ENCODE measurements at places on chromosomes 12 and 14.

DNA sequence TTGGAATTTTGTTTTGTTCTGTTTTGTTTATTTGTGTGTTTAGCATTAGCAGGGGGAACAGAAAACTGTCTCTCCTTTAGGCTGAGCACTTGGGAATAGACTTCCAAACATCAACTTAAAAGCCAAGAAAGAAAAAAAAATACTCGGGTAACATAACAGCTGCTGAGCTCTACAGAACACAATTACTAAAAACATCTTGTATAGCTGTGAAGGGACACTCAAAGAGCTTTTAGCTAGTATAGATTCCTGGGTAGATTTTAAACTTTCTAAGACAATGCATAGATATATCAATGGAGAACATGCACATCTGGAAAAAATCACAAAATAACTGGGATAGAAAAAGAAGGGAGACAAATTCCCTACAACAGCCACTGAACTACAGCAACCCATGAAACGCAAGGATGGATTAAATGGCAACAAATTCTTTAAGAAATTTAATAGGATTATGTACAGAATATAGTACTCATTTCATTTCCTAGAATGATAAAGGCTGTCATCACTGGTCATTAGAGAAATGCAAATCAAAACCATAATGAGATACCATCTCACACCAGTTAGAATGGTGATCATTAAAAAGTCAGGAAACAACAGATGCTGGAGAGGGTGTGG, 174.3 kb upstream of the KRR1 start:
- no peak for DNase-seq

GRCh38 chr12:12099102-12099501, 28.4 kb downstream of the BCL2L14 start:
- DNase-seq: no peak

DNA sequence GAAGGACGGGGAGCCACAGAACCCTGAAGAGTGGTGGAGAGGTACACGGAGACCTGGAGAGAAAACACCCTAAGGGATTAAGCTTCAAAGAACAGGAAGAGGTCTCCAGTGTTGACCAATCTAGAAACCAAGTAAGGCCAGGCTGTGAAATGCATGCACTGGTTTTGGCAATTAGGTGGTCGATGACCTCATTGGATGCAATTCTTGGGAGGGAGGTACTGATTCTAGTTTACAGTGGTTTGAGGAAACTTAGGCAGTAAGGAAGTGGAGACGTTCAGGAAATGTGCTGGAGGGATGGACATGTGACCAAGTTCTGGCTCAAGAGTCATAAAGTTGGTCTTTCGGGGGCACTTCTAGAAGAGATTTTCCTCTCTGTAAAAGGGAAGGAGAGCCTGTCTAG, 91.3 kb upstream of the CEP83 start:
- DNase-seq: no peak

- DNase-seq: no peak
Measured at GRCh38 chr14:85276161-85276978, 253.6 kb upstream of the FLRT2 start.

GRCh38 chr14:24785698-24786097, 151.7 kb upstream of the GZMB start:
- no peak for DNase-seq

- no peak for DNase-seq
Measured at GRCh38 chr12:105214148-105214547, 21.8 kb downstream of the APPL2 start.

DNA sequence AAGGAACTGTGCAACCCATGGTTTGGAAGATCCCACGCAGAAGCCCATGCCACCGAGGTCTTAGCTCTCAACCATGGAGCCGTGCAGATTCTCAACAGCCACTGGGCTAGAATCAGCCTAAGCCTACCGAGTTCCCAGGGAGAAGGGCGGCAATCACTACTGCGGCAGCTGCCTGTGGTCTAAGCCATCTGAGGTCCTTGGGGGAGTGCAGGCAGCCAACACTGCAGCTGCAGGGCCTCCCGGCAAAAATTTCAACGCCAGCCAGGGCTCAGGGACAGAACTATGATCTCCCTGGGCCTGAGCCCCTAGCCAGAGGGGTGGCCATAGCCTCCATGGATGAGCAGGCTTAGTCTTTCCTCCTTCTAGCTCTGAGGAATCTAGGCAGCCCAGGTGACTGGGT, 156.8 kb upstream of the CLEC14A start:
- DNase-seq: no peak

GRCh38 chr12:109418848-109419480, 58.1 kb downstream of the KCTD10 start:
- no peak for DNase-seq

- DNase-seq: no peak
Measured at GRCh38 chr12:71371122-71371521, 68.5 kb upstream of the LGR5 start.

DNA sequence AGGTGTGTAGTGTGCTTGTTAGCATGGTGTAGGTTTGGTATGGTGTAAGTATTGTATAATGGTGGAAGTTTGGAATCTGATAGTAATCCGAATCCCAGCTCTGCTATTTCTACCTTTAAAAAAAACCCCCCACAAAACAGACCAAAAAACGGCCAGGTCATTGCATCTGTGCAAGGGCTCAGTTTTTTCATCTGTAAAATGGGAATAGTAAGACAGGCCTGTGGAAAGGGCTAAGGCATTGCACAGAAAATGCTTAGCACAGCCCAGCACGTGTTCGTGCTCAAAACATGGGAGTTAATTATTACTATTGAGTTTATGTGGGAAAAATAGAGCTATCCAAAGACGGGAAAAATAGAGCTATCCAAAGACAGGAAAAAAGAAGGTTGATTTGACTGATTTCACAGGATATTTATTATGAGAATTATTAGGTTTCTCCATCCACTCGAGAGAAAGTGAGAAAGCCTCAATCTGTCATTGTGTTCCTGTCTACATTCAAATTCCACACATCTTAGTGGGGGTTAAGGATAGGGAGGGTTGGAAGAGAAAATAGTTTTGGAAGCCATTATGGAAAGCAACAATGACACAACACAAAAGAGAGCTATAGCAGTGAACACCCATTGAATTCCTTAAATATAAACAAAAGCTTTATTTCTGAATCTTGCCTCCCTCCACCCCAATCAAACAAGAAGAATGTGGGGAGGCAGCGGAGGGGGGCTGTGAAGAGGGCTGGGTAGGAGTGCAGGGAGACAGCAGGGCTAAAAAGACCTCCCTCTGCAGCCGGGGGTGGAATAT, 126.8 kb upstream of the MAX start:
- DNase-seq: no peak

- DNase-seq: peak; percentile 3
Measured at GRCh38 chr12:109827566-109828550, 5.3 kb downstream of the TRPV4 start.

GRCh38 chr14:90828642-90829487, 12.6 kb upstream of the TTC7B start:
- DNase-seq: no peak

GRCh38 chr12:55925870-55926737, 1.6 kb downstream of the PYM1 start:
- DNase-seq: no peak

DNA sequence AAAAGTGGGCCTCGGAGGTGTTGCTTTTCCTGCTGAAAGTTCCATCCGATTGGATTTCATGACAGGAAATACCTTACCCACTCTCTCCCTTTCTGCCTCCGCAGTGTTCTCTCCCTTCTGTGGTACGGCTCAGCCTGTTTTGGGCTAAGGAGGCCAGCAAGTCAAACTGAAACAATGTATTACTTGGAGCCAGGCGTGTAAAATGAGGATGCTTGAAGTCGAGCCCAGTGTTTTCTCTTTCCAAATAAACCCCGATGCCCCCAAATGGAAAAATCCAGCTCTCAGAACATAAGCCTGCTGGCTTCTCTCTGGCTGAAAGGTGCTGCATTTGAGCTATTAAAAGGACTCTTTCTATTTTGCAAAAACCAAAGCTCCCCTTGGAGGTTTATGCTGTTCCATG, 124.7 kb downstream of the ZNF664 start:
- no peak for DNase-seq

DNA sequence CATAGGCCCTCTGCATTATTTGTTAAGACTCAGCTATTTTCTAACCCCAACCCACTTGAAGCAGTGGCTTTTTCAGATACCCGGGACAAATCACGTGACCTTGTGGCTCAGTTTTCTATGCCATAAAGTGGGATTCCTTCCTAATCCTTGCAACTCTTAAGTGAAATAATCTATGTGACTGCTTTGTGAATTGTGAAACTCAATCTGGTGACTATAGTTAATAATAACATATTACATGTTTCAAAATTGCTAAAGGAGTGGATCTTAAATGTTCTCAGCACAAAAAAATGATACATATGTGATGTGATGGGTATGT, 17.3 kb downstream of the EML1 start:
- DNase-seq: no peak

DNA sequence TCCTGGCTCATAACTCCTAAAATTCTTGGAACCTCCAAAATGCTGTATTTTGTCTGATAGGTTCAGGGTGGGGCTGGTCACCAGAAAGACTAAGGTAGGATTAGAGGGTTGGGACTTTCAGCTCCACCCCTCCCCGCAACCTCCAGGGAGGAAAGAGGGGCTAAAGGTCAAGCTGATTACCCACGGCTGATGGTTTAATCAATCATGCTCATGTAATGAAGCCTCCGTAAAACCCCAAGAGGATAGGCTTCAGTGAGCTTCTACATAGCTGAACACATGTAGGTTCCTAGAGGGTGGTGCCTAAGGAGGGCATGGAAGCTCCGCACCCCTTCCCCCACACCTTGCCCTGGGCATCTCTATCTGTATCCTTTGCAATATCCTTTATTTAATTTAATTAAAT, 60.0 kb downstream of the DGLUCY start:
- no peak for DNase-seq

DNA sequence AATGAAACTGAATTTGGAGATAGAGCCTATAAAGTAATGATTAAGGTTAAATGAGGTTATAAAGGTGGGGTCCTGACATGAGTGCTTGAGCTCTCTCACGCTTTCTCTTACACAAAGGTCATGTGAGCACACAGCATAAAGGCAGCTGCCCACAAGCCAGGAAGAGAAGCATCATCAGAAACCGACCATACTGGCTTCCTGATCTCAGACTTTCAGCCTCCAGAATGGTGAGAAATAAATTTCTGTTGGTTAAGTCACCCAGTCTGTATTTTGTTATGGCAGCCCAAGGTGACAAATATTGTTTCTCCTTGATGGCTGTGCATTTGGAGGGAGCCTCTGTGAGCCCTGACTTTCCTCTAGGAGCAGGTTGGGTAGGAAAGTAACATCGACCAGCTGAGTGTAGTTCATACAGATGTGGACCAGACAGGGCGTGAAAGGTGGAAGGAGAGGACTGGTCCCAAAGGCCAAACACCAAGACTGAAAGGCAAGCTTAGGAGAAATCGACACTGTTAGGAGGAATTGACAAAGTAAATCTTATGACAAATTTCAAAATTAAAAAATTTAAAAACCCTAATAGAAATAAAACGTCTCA, 97.6 kb upstream of the SLC38A2 start:
- DNase-seq: no peak

DNA sequence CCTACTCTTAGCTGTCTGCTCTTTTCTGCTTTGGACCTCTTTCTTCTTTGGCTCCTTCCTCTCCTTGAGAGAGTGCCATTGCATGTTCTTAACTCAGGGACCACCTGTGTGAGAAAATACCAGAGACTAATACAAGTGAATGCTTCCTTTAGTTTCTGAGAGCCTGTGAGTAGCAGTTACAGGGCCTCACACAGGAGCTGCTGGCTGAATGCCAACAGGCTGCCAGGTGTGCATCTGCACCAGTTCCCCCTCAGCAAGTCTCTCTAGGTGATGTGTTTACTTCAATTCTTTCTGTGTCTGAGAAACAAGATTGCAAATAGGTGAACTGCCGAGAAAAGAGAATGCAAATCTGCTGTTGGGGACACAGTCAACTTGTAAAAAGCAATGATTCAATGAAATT, 108.2 kb downstream of the STXBP6 start:
- no peak for DNase-seq

DNA sequence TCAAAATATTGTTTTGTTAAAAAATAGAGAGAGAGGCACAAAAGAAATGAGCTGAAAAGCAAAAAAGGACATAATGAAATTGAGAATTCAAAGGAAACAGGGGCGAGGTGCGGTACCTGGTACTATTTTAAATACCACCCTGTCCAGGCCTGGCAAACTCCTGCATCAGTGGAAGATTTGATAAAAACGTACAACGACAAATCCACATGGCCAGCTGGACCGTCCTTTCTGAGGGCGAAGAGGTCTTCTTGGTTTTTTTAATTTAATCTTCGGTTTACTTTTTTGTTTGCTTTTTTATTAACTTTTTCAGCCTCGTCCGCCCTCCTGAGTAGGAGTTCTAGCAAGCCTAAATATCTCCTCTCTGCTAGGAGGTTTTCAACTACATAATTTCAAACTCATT, 11.9 kb downstream of the BCL11B start:
- no peak for DNase-seq

GRCh38 chr12:93549174-93549573, 23.3 kb upstream of the SOCS2 start:
- DNase-seq: no peak

- no peak for DNase-seq
Measured at GRCh38 chr14:100376751-100377171, 53.6 kb downstream of the SLC25A47 start.

DNA sequence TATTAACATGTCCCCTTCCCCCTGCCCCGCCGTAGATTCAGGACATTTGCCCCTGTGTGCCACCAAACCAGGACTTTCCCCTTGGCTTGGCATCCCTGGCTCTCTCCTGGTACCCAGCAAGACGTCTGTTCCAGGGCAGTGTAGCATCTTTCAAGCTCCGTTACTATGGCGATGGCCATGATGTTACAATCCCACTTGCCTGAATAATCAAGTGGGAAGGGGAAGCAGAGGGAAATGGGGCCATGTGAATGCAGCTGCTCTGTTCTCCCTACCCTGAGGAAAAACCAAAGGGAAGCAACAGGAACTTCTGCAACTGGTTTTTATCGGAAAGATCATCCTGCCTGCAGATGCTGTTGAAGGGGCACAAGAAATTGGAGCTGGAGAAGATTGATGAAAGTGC, 28.9 kb downstream of the HRK start:
- DNase-seq: no peak

- DNase-seq: no peak
Measured at GRCh38 chr14:46139649-46140048, 511.9 kb downstream of the RPL10L start.

- DNase-seq: peak; percentile 34
Measured at GRCh38 chr14:76844223-76844622, 18.0 kb downstream of the LRRC74A start.

GRCh38 chr14:30559638-30560091, 707 bp downstream of the G2E3 start:
- DNase-seq: no peak

DNA sequence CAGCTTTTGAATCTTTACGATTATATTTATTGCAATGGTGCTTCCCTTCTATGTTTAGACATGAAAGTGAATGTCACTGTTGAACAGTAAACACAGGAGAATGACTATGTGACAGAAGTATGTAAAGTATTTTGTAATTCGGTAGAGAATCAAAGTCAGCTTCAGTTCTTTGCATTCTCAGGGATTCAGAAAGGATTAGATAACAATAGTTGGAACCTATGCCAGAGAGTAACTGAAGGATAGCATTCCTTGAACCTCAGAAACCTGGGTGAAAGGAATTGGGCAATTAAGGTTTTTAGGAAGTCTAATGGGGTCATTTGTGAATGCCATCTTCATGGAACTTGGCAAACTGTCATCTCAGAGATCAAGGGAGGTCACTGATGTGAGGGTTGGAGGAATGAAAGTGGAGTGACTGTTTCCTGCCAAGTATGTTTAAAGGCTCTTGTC, 305.3 kb upstream of the DDHD1 start:
- no peak for DNase-seq
